T-helper 22 cell (primary cell): ENCODE measurements at places on chromosomes 12 and 14.

GRCh38 chr12:29983851-29984250, 200.1 kb upstream of the TMTC1 start:
- DNase-seq, result no peak

DNA sequence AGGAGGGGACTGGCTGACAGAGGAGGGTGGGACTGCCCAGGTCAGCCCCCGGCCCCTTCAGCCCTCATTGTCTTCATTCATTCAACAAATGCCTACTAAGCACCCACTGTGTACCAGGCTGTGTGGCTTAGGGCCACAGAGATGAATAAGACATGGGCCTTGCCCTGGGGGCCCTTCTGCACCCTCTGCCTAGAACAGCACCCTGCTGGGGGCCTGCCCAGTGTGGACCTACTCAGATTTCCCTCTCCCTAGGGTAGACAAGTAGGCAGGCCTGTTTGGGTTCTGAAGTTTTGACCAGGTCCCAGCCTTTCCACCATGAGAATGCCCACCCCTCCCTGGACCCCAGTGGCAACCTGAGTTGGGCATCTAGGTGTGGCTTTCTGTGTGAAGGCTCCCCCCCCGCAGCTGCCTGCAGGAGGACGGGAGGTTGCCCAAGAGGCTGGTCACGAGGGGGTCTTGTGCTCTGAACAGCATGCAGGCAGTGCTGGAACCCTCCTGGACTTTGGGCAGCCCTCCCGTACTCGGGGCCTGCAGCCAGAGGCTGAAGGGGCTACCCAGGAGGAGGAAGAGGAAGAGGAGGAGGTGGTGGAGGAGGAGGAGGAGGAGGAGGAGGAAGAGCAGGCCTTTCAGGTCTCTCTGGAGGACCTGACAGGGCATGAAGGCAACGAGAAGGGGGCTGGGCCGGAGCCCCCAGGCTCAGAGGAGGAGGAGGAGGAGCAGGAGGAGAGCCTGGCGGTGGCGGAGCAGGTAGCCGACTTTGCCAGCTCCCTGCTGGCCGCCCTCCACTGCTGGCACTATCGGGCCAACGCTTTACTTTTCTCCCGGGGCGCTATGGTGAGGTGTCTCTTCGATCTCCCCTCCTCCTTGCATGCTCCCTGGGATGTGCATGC, 33.4 kb downstream of the PLEKHG3 start:
- DNase-seq, result no peak

GRCh38 chr12:26195250-26195640, at the start of gene SSPN:
Gene SSPN, plus strand, starts transcription at chr12:26195573. Its CDS starts 100 bp downstream, at chr12:26195673.
- no peak for DNase-seq

GRCh38 chr12:124347805-124348658, 53.1 kb downstream of the RFLNA start:
- no peak for DNase-seq

DNA sequence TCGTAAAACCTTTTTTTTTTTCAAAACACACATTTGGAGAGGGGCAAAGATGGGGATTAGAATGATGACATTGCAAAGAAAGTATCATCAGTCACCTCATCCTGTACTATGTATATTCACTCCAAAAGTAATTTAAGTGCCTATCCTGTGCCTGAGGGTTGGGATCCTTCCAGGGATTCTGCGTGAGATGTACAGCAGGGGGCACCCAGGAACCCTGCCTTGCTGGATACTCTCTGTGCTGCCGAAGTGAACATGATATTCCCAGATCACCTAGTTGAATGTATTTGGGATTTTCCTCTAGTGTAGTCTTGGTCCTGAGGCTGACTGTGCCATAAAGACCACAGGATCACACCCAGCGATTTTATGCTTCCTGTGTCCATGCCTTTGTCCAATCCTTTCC, 372.7 kb downstream of the IPO8 start:
- no peak for DNase-seq

DNA sequence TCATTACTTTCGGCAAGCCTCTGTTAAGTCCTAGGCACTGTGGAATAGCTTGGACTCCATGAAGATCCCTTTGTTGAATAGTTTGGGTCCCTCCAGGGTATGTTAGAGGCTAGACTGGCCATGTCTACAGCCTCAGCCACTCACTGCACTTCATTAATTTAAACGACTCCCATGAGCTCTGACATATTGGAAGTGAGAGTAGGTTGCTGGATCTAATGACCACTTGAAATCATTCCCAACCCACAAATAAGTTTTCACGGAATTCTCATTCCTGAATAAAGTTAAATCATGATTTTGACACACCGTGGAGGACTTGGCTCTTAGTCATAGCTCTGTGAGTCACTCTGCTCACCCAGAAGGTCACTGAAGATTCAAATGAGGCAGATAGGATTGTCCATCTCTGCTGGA, 21.4 kb upstream of the APPL2 start:
- DNase-seq, result no peak

DNA sequence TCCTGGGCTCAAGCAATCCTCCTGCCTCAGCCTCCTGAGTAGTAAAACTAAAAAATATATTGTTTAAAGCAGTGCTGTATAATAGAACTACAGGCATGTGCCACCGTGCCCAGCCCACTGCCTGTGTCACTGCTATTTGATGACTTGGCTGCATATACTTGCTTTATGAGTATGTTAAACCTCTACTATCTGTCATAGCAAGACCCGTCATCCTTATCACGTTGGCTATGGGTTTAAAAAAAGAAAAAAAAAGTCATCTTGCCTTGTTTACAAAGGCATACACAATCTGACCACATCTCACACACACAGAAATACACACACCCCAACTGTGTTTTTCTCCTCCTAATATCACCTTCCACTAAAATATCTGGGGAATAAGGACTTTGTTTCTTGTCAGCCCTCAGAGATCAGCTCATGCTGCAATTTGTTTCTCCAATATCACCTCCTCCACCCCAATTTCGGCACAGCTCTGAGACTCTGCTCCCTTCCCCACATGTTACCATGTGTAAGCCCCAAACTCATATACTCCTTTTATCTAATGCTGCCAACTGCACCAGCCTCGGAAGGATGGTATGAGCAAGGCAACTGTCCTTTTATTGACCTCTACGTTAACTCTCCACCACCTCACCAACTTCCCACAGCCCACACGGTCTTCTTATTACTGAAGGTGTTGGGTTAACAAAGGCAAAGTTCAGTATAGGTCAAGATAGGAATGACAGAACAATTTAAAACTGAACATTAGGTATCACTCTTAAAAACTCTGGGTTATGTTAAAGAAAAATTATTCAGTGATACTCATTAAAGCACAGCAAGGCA, 802 bp upstream of the TMPRSS12 start:
- no peak for DNase-seq

DNA sequence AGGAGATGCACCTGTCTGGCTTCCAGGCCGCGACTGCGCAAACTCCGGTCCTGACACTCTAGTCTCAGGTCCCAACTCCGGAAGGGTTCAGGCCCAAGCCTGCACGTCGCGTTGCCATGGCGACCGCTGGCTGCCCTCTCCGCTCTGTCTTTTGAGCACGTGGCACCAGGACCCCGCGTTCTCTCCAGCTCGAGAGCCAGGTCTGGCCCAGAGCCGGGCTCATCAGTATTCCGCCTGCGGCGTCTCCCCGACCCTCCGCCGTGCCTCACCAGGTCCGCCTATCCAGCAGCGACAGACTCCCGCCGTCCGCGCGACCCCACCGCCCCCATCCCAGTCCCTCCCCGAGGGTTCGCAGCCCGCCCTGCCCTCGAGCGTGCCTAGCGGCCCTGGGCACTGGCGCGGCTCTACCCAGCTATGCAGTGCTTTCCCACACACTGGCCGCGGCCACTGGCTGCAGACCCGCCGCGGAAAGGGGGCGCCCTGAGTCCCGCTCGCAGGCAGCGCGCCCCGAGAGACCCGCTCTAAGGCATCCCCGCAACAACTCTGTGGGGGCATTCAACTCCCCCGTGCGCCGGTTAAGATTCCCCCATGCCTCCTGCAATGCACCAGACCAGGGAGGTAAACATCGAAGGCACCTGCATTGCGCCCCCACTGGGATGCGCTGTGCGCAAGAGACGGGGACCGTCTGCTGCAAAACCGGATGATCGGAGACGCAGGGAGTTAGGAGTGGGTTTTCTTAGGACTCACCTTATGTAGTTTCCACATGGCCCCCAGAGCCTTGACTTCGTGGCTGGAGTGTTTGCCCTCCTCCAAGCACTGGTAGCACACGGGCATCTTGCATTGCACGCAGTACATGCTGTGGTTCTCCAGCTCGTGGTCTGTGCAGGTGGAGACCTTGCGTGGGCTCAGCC, 1.3 kb downstream of the TRIM9 start:
- DNase-seq, result no peak

GRCh38 chr12:113064395-113065125, 8.0 kb downstream of the DTX1 start:
- no peak for DNase-seq

- no peak for DNase-seq
Observed at GRCh38 chr14:101992708-101993107, 28.3 kb downstream of the DYNC1H1 start.

- DNase-seq, result no peak
Observed at GRCh38 chr12:90028635-90029051, 320.0 kb upstream of the ATP2B1 start.

GRCh38 chr14:71119075-71119474, 211.8 kb downstream of the PCNX1 start:
- no peak for DNase-seq

- DNase-seq, result no peak
Observed at GRCh38 chr12:97131220-97131981, 224.3 kb downstream of the NEDD1 start.

DNA sequence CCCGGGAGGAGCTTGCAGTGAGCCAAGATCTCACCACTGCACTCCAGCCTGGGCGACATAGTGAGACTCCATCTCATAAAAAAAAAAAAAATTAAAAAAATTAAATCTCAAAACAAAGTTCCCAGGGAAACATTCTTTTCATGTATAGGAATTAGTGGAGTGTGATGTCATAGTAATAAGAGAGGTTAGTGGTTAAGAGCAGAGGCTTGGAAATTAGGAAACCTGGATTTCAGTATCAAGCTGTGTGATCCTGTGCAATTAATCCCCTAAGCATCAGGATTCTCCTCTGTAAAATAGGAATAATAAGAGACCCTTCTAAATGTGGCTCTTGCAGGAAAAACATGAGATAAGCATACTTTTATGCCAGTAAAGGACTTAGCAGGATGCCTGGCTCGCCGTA, 3.1 kb upstream of the TXNRD1 start:
- DNase-seq, result no peak

DNA sequence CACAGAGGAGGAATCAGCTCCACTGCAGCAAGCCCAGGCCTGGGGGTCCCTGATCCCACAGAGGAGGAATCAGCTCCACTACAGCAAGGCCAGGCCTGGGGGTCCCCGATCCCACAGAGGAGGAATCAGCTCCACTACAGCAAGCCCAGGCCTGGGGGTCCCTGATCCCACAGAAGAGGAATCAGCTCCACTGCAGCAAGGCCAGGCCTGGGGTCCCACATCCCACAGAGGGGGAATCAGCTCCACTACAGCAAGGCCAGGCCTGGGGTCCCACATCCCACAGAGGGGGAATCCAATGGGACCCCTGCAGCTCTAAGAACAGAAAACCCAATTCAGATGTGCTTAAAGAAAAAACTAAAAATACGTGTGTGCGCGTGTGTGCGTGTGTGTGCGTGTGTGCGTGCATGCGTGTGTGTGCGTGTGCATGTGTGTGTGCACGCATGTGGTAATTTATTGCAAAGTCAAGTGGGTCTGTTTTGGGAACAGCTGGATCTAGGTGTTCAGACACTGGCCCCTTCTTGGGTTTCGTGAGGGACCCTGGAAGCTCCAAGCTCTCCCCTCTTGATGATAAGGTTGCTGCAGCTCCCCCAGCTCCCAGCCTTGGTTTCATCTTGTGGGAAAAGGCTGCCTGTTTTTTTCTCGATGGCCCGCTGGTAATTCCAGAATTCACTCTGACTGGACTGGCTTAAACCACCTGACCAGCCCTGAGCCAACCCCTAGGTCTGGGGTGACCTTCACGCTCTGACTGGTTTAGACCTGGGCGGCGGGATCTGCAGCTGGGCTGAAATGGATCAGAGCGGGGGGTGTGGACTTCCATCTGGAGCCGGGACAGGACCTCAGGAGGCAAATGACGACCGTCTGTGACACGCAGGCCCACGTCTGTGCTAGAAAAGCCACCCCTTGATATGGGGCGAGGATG, 47.1 kb downstream of the GALNT9 start:
- no peak for DNase-seq

DNA sequence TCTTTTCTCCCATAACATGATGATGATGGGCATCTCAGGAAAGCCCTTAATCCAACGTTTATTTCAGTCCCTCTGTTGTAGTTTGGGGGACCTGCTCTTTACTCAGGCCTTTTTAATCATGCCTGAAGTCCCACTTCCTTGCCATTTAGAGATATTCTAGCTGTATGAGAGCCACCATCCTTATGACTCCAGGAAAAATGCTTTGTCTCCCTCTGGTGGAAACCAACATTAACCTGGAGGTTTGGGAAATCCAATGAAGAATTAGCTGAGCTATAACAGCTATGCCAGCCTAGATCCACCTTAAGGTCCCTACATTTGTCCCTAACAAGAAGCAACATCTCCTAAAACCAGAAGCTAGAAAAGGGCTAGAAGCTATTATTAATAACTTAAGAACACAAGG, 1399.1 kb downstream of the LRFN5 start:
- no peak for DNase-seq

DNA sequence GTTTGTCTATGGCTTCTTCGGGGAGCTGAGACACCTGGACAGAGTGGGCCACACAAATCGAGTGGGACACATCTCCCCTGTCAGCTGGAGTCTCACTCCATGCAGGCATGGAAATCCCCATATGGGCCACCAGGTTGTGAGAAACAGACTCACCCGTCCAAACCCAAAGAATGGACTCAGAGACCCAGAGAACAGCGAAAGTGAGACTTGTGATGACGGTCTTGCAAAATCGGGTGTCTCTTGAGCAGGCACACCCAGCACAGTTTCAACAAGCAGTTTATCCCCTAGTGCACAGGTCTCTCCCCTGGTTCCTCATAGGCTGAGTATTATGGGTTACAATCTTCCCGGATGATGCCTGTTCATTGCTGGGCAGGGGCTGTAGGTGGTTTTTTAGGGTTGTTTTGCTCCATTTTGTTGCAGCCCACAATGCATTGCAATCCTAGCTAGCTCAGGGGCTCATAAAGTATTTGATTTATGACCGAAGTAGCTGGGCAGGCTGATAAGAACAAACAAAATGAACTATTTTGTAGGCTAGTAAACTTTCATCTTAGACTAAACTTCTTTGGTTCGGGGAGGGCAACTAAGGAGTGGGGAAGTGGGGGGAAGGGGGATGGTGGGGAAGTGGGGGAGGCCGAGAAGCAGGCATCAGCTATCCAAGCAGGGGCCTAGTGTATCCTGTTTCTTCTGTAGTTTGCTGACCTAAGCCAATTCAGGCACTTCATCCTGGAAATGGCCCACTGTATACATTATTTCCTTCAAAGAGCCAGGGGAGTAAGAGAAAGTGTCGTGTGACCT, 45.3 kb downstream of the IQSEC3 start:
- DNase-seq, result no peak

- DNase-seq, result no peak
Observed at GRCh38 chr12:132638541-132639408, 20.2 kb downstream of the P2RX2 start.
